ENCODE measurements at places on chromosomes 4 and X.

DNA sequence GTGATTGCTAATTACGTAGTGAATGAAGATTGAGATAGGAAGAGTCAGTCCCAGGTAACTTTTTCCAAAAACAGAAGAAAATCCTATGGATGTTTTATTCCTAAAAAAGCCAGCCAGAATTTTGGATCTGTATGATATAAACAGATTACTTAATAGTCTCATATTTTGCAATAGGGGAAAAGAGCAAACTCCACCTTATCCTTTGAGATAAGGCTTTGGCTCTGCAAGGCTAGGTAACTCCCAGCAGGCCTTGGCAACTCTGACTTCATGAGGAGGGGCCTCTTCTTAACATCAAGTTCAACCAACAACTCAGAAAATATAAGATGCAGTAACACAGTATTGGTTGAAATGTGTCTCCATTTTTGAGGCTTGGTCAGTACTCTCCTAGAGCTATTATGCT, 98.7 kb upstream of the SLC4A4 start:
- DNase-seq = no peak

DNA sequence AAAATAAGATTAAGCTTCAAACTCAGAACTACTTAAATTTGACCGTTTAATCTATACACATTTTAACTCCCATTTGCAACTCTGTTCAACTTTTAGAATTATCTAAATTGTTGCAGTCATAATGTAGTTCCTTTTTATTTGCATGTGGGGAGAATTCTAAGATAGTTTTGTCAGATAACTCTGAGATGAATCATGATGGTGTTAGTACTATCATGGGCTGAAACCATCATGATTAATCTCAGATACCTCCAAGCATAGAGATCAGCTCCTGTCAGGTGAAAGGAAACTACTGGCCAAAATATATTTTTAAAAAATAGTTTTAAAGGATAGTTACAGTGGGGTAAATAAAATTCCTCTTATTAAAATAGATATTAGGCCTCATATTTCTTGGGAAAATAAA, 39.0 kb downstream of the FBXO8 start:
- DNase-seq = peak; percentile 72

- DNase-seq = no peak
Observed at GRCh38 chr4:36716874-36717273, 435.5 kb downstream of the DTHD1 start.

- no peak for DNase-seq
Observed at GRCh38 chr4:40681600-40681999, 51.9 kb upstream of the RBM47 start.

- DNase-seq = peak; percentile 74
Observed at GRCh38 chr4:100288161-100288560, 97.9 kb upstream of the DDIT4L start.
